ENCODE measurements at places on chromosomes 2 and 18.

- DNase-seq, result no peak
Observed at GRCh38 chr2:56348392-56349210, 164.8 kb downstream of the CCDC85A start.

DNA sequence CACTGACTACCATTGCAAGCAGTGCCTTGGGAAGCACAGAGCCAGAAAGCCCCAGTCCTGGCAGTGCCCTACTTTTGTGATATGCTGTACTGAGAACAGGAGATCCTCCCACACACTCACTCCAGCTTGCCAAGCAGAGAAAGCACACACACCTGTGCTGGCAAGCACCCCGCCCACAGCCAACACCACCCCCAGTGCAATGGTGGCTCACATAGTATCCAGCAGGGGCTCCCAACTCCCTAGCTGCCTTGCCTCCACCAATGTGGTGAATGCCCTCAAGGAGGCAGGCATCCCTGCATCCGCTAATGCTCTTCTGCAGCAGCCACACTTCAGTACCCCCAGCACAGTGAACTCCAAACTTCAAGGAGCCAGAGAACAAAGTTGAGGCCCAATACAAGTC is 1655.8 kb downstream of the SUCLG1 start:
- no peak for DNase-seq

- DNase-seq, result no peak
Observed at GRCh38 chr2:58239243-58239925, 1.7 kb downstream of the FANCL start.

DNA sequence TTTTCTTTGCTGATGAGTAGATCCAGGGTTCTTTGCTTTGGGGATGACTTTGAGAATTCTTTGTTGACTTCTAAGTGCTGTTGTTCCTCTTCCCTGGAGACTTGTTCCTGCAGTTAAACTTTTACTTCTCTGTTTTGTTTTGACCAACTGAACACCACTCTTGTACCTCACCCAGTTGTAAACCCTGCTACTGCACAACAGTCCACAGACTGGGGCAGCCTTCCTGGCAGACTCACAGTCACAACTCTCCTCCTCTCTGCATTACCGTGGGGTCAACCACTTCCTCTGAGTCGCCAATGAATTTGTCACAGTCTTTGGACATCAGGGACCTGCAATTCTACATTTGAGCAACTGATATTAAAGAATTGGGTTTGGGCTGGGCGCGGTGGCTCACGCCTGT is 3.8 kb upstream of the SLC8A1 start:
- DNase-seq, result no peak

- no peak for DNase-seq
Observed at GRCh38 chr18:76613053-76613754, 118.2 kb upstream of the ZNF516 start.

DNA sequence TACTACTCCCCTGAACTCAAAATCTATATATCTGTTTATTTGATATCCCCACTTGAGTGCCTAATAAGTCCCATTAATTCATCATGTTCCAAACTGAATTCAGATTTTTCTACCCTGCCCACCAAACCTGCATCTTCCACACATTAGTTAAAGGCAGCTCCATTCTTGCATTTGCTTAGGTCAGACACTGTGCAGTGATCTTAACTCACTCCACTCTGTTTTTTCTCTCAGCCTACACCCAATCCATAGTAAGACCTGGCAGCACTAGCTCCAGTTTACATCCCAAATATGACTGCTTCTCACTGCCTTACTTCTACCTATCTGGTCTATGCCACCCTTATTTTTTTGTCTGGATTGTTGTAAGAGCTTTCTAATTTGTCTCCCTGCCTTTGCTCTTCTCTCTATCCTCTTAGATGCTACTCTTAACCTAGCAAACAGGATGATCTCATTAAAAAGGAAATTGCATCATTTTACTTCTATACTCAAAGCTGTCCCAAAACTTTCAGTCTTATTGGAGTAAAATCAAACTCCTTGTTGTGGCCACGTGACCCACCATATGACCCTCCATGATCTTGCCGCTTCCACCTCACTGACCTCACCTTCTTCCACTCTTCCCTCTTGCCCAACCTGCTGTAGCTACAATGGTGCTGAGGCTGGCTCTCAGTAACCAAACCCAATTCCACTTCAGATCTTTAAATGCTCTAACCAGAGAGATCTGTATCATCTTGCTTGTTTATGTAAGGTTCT is 274.9 kb upstream of the FANCL start:
- DNase-seq, result no peak

Measured in NCI-H446 treated with DMSO at 0.1 percent for 48 hours (cell line).